ENCODE measurements at places on chromosomes 11 and 22. TPM values are rescaled to one million over a fixed set of nuclear protein-coding genes. Genes with fewer than 3 reads are reported as not detected.

NLRP6 gene
- 0.08 TPM for total RNA-seq

B3GAT1 gene
- 0.07 TPM for total RNA-seq

TMEM191B gene
- 2.3 TPM for total RNA-seq

MCAM gene
- 9.5 TPM for total RNA-seq

KRTAP5-2 gene
- not detected for total RNA-seq

TMEM135 gene
- total RNA-seq = 17.6 TPM

YAP1 gene
- 46.0 TPM for total RNA-seq

NR1H3 gene
- 17.8 TPM for total RNA-seq

KLHL35 gene
- 0.51 TPM for total RNA-seq

ANGPTL5 gene
- total RNA-seq = not detected

HSPB2 gene
- total RNA-seq = not detected

NTM gene
- not detected for total RNA-seq

C22orf31 gene
- not detected for total RNA-seq

APOBEC3A gene
- total RNA-seq = not detected

SLC22A6 gene
- not detected for total RNA-seq

OR8D4 gene
- total RNA-seq = not detected

MRE11 gene
- 16.2 TPM for total RNA-seq

DKK3 gene
- total RNA-seq = 13.5 TPM

PLAAT4 gene
- 1.5 TPM for total RNA-seq

RASL10A gene
- total RNA-seq = not detected

OR2D2 gene
- total RNA-seq = not detected

P4HA3 gene
- 40.6 TPM for total RNA-seq

EIF1AD gene
- 39.4 TPM for total RNA-seq

TRIM49 gene
- total RNA-seq = not detected

POU2AF2 gene
- total RNA-seq = not detected

TBX1 gene
- 4.1 TPM for total RNA-seq

OR51B2 gene
- total RNA-seq = not detected

RANBP1 gene
- total RNA-seq = 284 TPM

H19 gene
- total RNA-seq = 6.6 TPM

SYCE3 gene
- 0.58 TPM for total RNA-seq

ROBO3 gene
- 3.0 TPM for total RNA-seq

TRPM5 gene
- not detected for total RNA-seq

C11orf65 gene
- total RNA-seq = 0.20 TPM

CLDN5 gene
- total RNA-seq = not detected

PTPRCAP gene
- 0.33 TPM for total RNA-seq

RIMBP3C gene
- 0.27 TPM for total RNA-seq

DTX4 gene
- 4.1 TPM for total RNA-seq

All from A549 treated with RU486 at 1 μM for 4 hours (cell line).